ENCODE measurements at places on chromosomes 2 and 18.

GRCh38 chr2:183000846-183001245 lies 37.4 kb downstream of the NCKAP1 start:
- DNase-seq = no peak

- DNase-seq = no peak
These were observed 74.8 kb downstream of the DYSF start for GRCh38 chr2:71528131-71528591.

DNA sequence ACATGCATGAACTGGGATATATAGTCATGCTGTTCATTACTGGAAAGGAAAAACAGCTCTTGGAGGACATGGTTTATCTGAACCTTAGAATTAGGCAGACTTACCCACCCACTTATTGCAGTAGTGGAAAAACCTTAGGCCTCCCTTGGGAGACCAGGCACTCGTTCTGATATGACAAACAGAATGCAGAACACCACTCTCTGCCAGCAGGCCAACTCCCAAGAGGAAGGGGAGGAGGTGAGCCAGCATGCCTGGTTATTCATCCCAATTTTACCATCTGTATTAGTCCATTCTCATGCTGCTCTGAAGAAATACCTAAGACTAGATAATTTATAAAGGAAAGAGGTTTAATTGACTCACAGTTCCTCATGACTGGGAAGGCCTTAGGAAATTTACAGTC lies 17.5 kb downstream of the C18orf63 start:
- DNase-seq = no peak

DNA sequence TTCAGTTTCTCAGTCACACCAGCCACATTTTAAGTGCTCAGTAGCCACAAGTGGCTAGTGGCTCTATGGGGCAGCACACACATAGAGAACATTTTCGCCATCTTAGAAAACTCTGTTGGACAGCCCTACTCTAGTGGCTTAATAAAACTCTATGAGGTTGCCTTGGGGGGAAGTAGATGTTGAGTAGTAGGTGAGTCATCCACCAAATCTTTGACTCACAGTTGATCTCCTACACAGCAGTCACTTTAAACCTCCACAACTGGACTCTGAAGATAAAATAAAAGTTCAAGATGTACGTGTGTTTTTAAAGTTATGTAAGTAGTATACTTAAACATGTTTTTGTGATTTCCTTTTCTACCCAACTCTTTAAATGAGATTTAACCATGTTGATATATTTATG lies 379.0 kb downstream of the SETBP1 start:
- DNase-seq = no peak

- DNase-seq = no peak
These were observed 277.9 kb upstream of the HS6ST1 start for GRCh38 chr2:128596396-128597120.

GRCh38 chr2:176544991-176545956 lies 276.0 kb downstream of the MTX2 start:
- no peak for DNase-seq

- DNase-seq = peak; percentile 75
These were observed 3.5 kb downstream of the NDUFA10 start for GRCh38 chr2:240021488-240022104.

Data from small intestine (tissue), 16 donors.